ENCODE measurements at places on chromosomes 5 and 9. TPM values are rescaled to one million over a fixed set of nuclear protein-coding genes. Genes with fewer than 3 reads are reported as not detected.
A peak's percentile ranks its signal among the peaks of the same experiment; 100 is the strongest.

CSF1R gene
- 1.8 TPM for total RNA-seq

PCDHA1 gene
- total RNA-seq: not detected

GMCL2 gene
- total RNA-seq: not detected

CCDC183 gene
- total RNA-seq: 0.38 TPM

LPAR1 gene
- not detected for total RNA-seq

DNA sequence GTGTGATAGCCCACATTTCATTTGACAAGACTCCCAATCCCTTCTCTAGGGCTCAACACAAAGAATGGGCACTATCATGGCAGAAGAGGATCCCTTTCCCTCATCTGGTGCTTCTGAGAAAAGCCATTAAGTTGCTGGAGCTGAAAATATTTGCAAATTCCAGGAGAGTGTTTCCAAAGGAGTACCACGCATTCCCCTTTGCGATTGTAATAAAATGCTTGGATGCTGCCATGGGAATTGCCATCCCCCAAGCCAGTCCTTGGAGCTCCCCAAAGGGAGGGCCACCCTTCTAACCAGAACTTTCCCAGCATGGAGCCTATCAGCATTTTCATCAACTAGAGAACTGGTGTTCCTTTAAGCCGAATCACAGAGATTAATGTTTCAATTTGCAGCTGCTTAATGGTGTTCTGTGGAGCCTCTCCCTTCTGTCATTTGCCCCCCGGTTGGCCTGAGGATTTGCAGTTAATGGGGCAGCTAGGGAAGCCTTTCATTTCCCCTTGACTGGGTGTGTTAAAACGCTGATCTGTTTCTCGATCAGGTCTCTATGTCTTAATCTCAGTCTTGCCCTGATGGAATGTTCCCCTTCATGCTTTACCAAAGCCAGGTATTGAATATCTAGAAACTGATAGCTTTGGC, 133.0 kb downstream of the ENC1 start:
- peaks cover 4% of the 10 kb centered on the region for H3K27me3 ChIP-seq
- H3K4me1 ChIP-seq: no peaks in the 10 kb centered on the region
- no peak overlapping the region for H3K27ac ChIP-seq
- no peaks in the 10 kb centered on the region for H3K36me3 ChIP-seq
- no peak for DNase-seq

- H3K27ac ChIP-seq: no peak overlapping the region
- no peaks in the 10 kb centered on the region for H3K4me1 ChIP-seq
- no peaks in the 10 kb centered on the region for H3K36me3 ChIP-seq
- DNase-seq: no peak
- H3K4me3 ChIP-seq: no peak overlapping the region
Observed at GRCh38 chr5:150180241-150181026, 9.4 kb upstream of the SLC6A7 start.

GRCh38 chr5:144864118-144864517, 693.4 kb downstream of the KCTD16 start:
- no peak overlapping the region for H3K27ac ChIP-seq
- H3K4me3 ChIP-seq: no peak overlapping the region
- H3K27me3 ChIP-seq: no peaks in the 10 kb centered on the region
- H3K36me3 ChIP-seq: no peaks in the 10 kb centered on the region
- DNase-seq: no peak

DNA sequence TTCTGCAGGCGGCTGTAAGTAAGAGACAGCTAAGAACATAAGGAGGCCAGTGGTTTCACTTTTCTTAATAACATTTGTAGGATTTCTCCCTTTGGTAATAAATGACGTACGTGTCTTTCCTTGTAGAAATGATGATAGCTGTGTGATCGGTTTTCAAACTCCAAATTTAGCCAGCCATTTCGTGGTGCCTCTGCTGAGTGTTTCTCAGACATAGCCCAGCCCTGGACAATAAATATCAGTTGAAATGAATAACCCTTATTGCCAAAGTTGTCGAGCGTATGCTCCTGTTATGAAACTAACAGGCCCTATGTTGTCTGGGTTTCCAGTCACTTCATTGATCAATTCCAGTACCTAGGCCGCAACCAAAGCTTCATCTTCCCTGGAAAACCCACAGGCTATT, 75.0 kb upstream of the MSX2 start:
- H3K4me3 ChIP-seq: no peak overlapping the region
- H3K36me3 ChIP-seq: no peaks in the 10 kb centered on the region
- DNase-seq: no peak
- no peaks in the 10 kb centered on the region for H3K4me1 ChIP-seq
- H3K27ac ChIP-seq: no peak overlapping the region

DNA sequence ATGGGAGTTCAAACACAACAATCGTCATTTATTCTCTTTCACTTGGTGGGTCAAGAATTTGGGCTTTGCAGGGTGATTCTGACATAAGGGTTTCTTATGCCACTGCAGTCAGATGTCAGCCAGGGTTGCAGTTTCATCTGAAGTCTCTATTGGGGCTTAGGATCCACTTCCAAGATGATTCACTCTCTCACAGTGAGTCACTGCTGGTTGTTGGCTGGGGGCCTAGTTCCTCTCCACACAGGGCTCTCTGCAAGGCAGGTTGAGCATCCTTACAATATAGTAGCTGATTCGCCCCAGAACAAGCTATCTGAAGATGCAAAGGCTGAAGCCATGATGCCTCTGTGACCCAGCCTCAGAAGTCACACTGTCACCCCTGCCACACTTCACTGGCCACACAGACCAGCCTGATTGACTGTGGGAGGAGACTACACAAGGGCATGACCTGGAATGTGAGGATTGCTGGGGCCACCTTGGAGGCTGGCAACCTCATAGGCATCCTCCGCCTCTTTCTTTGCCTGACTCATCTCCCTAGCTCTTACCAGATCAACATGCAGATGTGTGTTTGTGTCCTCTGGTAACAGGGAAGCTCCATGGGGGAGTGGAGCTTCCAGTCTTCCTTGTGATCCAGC, 4.5 kb upstream of the CARD19 start:
- peak overlapping the region; percentile 86 for H3K27ac ChIP-seq
- peaks cover 70% of the 10 kb centered on the region for H3K4me1 ChIP-seq

DNA sequence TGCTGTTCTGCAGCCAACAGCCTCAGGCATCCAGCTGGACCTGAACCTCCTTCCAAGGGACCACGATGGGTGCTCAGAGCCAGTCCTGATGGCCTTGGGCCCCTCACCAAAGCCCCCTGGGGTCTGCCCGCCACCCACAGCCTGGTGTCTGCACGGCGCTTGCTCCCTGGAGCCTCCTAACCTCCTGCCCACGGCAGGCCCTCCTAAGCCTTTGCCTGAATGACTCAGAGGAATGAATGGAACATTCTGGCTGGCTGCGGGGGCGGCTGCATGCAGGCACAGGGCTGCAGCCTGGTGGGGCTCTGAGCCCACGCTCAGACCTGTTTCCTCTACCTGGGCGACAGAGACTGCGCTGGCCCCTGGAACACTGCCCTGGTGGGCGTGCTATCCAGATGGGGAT, 6.9 kb downstream of the SOHLH1 start:
- H3K36me3 ChIP-seq: no peaks in the 10 kb centered on the region
- no peaks in the 10 kb centered on the region for H3K27me3 ChIP-seq
- no peak overlapping the region for H3K27ac ChIP-seq
- H3K4me1 ChIP-seq: no peaks in the 10 kb centered on the region
- H3K4me3 ChIP-seq: no peak overlapping the region

Data from activated naive CD4-positive, alpha-beta T cell treated with anti-CD3 and anti-CD28 coated beads for 36 hours (primary cell).